ENCODE measurements at places on chromosomes 7 and 10.

- DNase-seq, result no peak
Measured at GRCh38 chr10:128026615-128027300, 99.5 kb downstream of the MKI67 start.

DNA sequence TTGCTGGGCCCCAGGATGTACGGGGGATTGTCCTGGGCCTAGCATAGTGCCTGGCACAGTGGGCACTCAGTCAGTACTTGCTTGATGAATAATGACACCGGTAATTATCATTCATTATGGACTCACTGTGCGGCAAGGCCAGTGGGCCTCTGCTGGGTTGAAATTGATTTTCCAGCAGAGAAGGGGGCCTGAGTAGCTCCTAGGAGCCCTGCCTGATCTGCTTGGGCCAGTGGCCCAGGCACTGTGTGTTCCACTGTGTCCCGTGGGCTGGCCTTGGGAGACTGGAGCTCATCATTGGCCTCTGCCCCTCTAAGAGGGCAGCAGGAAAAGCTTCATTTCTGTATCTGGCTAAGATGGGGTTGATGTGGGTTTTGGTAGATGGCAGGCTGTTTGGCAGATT, 1.4 kb downstream of the CHST3 start:
- DNase-seq, result no peak

- no peak for DNase-seq
Measured at GRCh38 chr7:30176463-30177109, 41.8 kb downstream of the MTURN start.

GRCh38 chr10:114031073-114031972, 12.3 kb upstream of the ADRB1 start:
- no peak for DNase-seq

DNA sequence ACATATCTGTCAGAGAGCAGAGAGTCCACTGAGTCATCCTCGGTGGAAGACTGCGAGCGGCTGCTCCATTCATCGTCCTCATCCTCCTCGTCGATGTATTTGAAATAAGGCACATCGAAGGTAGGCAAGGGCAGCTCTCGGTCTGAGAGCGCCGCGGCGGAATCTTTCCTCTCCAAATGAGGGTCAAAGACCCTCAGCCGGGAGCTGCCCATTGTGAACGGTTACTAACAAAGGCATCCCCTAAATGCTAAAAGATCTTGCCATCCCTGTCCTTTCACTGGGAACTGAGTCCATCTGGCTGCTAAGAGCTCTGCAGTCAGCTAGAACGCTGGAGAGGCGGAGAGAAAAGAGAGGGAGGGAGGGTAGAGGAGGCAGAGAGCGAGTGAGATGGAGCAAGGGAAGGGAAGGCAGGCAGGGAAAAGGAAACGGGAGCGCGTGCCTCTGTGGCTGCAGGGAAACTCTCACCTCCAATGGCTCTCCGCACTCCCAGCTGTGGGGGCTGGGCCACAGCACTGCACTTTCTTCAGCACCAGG, 163.4 kb downstream of the RAPGEF5 start:
- DNase-seq, result no peak

DNA sequence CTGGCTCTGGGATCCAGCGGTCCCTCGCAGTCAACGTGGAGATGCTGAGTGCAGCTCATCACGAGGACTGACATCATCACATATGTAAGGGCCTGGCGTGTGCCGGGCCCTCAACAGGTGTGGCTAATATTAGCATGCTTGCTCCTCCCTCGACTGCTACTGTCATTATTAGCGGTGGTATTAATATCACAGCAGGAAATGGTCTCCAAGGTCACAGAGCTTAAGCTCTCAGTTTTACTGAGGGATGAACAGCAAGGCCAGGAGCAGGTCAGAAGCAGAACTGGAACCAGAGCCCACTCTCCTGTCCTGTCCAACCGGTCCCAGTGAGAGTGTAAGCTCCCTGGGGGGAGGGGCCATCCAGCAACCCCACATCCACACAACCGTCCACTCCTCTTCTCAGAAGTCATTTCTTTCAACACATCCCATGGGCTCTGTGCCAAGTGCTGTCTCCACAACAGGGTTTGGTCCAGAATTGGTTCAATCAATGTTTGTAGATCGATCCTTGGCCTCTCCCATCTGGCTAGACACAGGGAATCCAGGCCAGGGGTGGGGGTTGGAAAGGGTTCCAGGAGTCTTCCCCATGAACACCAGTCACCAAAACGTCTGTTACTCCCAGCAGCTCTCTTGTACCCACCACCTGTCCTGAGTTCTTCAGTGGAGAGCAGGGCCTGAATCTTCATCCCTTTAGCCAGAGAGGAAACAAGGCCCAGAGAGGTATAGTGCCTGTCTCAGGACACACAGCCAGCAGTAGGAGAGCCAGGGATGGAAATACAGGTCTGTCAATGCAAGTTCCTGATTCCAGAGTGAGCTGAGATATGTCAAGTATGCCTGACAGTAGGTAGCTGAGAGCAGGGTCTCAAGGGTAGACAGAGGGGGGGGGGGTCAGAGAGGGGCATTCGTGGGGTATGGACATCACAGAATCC, 45.3 kb upstream of the ZMIZ1 start:
- no peak for DNase-seq

DNA sequence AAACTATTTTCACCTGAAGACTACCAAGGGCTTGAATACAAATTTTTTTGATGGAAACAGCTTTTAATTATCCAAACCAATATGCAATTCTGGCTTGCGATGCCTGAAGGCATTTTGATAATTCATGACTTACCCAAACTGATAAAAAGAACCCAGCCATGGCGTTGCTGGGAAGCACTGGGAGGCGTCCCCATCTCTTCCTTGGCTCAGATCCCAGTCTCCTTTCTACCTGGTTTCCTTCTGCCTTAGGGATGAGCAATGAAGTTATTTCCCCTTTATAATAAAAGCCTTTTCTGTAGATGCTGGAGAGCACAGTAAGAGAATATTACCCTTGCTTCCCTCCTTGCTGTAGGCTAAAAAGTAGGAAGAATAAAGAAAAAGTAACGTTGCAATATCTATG, 129.1 kb upstream of the ANK3 start:
- no peak for DNase-seq

GRCh38 chr10:49518982-49519578, 19.8 kb downstream of the ERCC6 start:
- DNase-seq, result no peak

- DNase-seq, result no peak
Measured at GRCh38 chr10:12965571-12965970, 35.9 kb downstream of the CCDC3 start.

- no peak for DNase-seq
Measured at GRCh38 chr7:132869166-132869861, 212.6 kb downstream of the CHCHD3 start.

DNA sequence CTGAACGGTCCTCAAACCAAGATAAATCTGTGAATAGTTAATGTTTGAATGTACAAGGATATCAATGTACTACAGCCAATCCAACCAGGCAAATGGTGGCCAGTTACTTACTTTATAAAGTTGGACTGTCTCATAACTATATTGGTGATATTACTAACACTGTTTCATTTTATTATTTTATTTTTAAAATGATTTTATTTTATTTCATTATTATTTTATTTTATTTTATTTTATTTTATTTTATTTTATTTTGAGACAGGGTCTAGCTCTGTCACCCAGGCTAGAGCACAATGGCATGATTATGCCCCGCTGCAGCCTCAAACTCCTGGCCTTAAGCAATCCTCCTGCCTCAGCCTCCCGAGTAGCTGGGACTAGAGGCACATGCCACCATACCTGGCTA, 6.8 kb downstream of the IL15RA start:
- no peak for DNase-seq

GRCh38 chr7:132446666-132447278, 129.5 kb downstream of the PLXNA4 start:
- DNase-seq, result no peak
